ENCODE measurements at places on chromosomes 3 and 15.

- no peak for DNase-seq
Observed at GRCh38 chr3:122973893-122974615, 53.5 kb downstream of the SEMA5B start.

DNA sequence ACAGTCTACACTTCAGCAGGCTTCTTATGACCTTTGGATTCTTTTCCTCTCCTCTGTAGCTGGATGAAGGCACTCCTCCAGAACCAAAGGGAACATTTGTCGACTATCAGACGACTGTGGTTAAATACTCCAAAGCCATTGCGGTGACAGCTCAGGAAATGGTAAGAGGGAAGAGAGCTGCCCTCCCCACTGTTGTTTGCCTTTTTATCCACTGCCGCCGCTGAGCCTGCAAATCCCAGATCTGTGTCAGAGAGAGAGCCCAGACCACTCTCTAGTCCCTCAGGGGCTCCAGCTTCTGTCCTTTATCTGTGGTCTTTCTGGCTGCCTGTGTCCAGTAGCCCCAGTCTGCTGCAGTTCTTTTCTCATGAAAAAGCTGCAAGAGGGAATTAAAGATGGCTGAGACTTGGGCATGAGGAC lies 261.5 kb upstream of the TPM1 start:
- DNase-seq, result no peak

- DNase-seq, result no peak
Observed at GRCh38 chr3:30948426-30948825, 54.0 kb upstream of the GADL1 start.

- DNase-seq, result no peak
Observed at GRCh38 chr15:32781781-32782180, 64.0 kb downstream of the GREM1 start.

DNA sequence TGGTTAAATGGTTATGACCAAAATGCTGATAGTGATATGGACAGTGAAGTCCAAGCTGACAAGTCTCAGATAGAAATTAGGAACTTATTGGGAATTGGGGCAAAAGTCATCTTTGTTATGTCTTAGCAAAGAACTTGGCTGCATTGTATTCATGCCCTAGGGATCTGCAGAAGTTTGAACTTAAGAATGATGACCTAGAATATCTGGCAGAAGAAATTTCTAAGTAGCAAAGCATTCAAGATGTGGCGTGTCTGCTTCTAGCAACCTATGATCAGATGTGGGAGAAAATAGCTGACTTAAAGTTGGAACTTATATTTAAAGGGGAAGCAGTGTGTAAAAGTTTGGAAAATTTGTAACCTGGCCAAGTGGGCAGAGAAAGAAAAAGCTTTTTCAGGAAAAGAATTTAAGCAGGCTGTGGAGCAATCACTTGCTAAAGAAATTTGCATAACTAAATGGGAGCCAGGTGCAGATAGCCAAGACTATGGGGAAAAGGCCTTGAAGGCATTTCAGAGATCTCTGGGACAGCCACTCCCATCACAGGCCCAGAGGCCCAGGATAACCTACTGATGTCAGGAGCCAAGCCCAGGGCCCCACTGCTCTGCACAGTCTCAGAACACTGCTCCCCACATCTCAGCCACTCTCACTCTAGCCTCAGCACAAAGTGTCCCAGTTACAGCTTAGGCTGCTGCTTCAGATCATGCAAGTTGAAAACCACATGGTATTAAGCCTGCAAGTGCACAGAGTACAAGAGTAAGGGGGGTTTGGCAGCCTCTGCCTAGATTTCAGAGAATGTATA lies 147.8 kb upstream of the TGFBR2 start:
- DNase-seq, result no peak
